CD4-positive, alpha-beta T cell treated with Interleukin-17A for 1 hour (primary cell): ENCODE measurements at places on chromosomes 5 and 9.

GRCh38 chr5:84191281-84191680 lies 193.4 kb downstream of the EDIL3 start:
- no peak for DNase-seq

GRCh38 chr5:136098176-136098575 lies 34.5 kb upstream of the SMAD5 start:
- DNase-seq, result no peak

DNA sequence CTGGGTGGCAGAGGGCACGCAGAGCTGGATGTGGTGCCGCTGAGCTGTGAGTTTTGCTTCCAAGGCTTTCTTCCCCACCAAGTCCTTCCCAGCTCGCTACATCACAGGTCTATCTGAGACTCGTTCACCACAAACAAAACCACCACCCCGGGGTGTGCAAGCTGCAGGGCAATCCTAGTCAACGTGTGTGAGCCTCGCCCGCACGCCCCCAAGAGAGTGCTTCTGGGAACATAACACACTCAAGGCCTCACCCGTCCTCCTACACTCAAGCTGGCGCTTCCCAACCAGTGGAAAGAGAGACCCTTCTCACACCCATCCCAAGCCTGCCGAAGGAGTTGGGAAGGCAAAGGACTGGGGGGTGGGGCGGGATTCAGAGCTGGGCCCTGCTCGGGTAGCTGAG lies 10.6 kb downstream of the SNAPC4 start:
- DNase-seq, result no peak

DNA sequence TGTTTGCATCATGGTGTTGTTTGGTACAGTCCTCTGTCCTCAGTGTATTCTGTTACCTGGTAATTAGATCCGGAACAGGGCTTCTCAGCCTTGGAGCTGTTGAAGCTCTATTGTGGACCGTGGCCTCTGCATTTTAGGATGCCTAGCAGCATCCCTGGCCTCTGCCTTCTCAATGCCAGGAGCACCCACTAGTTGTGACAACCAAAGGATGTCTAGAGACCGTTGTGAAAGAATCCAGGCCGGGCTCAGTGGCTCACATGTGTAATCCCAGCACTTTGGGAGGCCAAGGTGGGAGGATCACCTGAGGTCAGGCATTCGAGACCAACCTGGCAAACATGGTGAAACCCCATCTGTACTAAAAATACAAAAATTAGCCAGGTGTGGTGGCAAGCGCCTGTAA lies 159.6 kb downstream of the CACNA1B start:
- DNase-seq, result no peak

DNA sequence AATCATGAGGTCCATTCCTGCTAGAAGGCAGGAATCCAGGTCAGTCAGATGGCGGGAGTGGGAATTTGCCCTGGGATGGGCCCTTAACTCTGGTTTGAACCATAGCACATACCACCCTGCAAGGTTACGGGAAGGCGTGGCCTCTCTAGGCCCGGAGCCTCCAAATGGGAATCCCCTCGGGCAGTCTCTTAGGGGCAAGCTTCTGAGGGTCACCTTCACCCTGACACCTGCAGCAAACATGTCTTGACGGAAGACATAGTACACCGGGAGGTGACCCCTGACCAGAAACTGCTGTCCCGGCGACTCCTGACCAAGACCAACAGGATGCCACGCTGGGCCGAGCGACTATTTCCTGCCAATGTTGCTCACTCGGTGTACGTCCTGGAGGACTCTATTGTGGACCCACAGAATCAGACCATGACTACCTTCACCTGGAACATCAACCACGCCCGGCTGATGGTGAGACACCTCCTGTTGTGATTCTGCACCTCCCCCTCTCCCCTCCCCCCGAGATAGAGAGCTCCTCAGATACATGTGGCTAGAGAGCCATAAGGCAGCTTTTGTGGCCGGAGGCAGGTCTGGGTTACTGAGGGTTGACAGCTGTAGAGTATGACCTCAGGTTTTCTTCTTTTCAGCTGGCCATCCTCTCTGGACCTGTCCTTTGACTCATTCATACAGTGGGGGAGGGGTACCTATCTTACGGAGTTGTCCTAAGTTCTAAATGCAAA lies 957 bp downstream of the PRELID1 start:
- no peak for DNase-seq

- DNase-seq, result peak; percentile 67
Observed at GRCh38 chr9:93096131-93096802, at the start of gene CARD19. Gene CARD19, plus strand, starts transcription at chr9:93096217. Its CDS starts 129 bp downstream, at chr9:93096346.

GRCh38 chr5:178644826-178645545 lies 18.1 kb upstream of the CLK4 start:
- DNase-seq, result no peak
